ENCODE measurements at places on chromosomes 16 and 17.
A peak's percentile ranks its signal among the peaks of the same experiment; 100 is the strongest.

DNA sequence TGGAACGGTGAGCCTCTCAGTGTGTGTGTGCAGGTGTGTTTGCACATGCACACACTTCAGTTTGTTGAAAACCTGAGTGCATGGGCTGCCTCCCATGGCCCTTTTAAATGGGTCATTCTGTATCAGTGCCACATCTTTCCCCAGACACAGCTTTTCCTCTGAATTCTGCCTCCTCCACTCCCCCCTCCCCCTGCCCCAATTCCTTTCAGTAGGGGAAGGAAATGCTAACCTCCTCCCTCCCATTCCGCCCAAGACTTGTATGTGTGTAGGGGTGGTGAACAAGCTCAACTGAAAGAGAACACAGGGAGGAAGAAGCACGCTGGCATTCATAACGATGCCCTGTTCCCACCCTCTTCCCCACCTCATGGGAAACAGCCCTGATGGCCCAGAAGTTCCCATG, 34.3 kb downstream of the C17orf75 start:
- DNase-seq, result no peak

GRCh38 chr16:67860589-67861398, 12.1 kb upstream of the EDC4 start:
- no peak for DNase-seq

DNA sequence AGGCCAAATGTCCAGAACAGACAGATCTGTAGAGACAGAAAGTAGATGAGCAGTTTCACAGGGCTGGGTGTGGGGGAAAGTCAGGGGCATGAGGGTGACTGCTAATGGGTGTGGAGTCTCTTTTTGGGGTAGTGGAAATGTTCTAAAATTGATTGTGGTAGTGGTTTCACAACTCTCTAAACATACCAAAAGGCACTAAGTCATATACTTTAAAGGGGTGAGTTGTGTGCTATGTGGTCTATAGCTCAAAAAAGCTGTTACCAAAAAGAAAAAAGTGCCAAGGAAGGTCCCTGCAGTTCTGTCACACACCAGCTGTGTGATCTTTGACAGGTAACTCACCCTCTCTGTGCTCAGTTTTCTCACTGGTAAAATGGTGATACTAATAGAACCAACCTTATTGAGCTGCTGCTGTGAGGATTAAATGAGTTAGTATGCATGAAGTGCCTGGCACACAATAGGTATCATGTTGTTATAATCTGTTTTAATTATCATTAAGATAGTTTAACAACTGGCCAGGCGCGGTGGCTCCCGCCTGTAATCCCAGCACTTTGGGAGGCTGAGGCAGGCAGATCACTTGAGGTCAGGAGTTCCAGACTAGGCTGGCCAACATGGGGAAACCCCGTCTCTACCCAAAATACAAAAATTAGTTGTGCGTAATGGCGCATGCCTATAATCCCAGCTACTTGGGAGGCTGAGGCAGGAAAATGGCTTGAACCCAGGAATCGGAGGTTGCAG, 10.3 kb downstream of the ITGAX start:
- DNase-seq, result no peak

GRCh38 chr17:74078363-74078941, 125.0 kb upstream of the RPL38 start:
- DNase-seq, result no peak

DNA sequence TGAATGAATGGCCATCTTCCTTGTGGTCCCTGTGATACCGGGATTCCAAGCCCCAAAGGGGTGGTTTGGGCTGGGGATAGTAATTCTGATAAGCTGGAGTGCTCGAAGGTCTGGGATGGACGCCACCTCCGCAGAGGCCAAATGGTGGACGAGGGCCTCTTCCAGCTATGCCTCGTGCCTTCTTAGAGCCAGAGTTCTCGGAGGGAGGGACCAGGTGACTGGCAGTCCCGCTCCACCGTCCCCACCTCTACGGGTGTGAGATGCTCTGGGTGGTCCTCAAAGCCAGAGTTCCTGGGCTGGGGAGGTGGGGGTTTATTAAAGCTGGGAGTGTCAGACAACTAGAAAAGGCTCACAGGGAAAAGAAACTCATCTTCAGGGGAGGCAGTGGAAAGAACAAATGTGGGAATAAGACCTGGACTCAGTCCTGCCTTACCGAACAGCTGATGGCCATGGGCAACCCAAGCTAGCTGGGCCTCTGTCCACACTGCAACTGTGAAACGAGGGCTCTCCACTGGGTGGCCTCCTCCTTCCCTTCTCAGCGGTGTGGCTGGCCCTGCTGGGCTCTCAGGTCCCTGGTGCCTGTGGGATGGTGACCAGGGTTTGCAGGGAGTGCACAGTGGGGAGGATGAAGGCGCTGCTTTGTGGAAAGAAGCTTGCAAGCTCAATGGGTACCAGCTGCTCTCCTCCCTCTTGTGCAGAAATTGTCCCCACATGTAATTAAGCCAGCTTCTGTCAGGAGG, 75.2 kb downstream of the N4BP1 start:
- DNase-seq, result no peak

GRCh38 chr17:48722915-48723422, at the start of gene PRAC2:
Gene PRAC2 (plus strand): TSS chr17:48723185. CDS start chr17:48724411, 1,226 bp downstream.
- DNase-seq, result no peak

DNA sequence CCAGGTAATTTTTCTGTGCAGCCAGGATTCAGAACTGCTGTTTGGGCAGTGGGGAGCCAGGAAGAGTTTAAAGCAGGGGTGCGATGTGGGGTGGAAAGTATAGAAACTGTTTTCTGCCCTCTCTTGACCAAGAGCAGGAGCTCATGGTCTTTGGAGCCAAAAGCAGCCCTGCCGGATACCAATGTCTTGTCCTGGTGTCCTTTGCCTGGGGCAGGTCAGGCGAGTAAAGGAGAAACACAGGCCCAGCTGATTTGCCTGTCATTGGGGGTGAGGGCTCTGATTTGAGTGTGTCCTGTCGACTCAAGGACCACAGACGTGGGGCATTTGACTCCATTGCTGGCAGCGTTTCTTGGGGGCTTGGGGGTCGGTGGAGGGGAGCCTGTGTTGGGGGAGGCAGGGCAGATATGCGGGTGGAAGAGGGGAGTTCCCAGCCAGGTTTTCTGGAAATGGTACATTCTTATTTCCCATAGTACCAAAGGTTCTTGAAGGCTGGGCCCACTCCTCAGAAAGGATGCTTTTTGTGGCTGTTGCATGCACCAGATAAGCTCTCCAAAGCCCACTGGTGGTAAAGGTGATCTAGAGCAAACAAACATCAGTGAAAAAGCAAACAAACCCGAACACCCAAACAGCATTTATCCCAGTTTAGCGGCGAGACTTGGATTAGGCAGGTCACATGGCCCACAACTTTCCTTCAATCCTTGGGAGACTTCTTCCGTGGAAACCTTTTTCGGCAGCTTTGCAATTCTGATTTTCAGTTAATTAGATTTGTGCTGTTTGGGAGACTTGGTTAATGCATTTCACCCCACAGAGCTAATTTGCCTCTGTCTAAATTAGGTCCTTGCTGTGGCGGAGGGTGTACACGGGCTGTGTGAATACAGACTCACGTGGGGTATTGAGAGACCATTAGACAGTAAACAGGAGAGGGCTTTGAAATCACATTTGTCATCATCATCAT, 59.0 kb downstream of the MSI2 start:
- no peak for DNase-seq

DNA sequence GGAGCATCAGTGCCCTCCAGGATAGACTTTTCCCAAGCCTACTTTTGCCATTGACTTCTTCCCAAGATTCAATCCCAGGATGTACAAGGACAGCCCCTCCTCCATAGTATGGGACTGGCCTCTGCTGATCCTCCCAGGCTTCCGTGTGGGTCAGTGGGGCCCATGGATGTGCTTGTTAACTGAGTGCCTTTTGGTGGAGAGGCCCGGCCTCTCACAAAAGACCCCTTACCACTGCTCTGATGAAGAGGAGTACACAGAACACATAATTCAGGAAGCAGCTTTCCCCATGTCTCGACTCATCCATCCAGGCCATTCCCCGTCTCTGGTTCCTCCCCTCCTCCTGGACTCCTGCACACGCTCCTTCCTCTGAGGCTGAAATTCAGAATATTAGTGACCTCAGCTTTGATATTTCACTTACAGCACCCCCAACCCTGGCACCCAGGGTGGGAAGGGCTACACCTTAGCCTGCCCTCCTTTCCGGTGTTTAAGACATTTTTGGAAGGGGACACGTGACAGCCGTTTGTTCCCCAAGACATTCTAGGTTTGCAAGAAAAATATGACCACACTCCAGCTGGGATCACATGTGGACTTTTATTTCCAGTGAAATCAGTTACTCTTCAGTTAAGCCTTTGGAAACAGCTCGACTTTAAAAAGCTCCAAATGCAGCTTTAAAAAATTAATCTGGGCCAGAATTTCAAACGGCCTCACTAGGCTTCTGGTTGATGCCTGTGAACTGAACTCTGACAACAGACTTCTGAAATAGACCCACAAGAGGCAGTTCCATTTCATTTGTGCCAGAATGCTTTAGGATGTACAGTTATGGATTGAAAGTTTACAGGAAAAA, 9.7 kb upstream of the CYLD start:
- no peak for DNase-seq

- DNase-seq, result no peak
Measured at GRCh38 chr17:74767111-74767516, 9.0 kb downstream of the NAT9 start.

- DNase-seq, result no peak
Measured at GRCh38 chr16:26658486-26658885, 408.2 kb upstream of the C16orf82 start.

DNA sequence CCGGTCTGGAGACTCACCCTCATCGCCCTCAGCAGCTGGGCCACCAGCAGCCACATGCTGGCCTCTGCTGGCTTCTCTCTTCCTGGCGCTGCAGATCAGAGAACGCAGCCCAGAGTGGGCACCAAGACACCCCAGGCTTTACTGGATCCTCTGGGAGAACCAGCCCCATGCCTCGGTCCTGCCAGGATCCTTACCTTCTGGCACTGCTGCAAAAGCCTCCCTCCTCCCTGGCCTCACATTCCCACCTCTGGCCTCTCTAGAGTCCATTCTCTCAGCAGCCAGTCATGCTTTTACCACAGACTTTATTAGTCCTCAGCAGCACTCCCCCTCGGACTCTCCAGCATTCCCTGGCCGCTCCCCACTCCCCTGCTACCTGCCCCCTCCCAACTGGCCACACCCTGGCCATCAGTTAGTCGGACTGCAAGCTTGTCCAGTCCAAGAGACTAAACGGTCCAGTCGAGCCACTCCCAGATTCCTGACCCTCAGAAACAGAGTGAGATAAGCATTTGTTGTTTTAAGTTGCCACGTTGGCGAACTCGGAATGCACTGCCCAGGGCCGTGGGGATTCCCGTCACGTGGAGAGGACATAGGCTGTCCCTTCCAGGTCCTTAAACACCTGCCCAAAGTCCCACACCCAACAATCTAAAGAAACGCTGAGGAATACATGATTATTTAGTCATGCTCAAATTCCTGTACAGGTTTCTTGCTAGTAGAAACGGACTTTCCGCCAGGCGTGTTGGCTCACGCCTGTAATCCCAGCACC, 5.9 kb upstream of the SPG7 start:
- DNase-seq, result peak; percentile 21

- DNase-seq, result no peak
Measured at GRCh38 chr17:56262803-56263202, 109.5 kb downstream of the ANKFN1 start.

GRCh38 chr16:31135535-31136286, at the start of gene PRSS8:
Gene PRSS8 (minus strand): TSS chr16:31135727. CDS start chr16:31135498, 229 bp downstream.
- DNase-seq, result no peak

GRCh38 chr17:3889325-3890012, 3.4 kb downstream of the CAMKK1 start:
- DNase-seq, result peak; percentile 41

- no peak for DNase-seq
Measured at GRCh38 chr17:48894886-48895285, 2.3 kb downstream of the ATP5MC1 start.

GRCh38 chr16:48478393-48478792, 93.2 kb upstream of the SIAH1 start:
- DNase-seq, result no peak

Measured in Daoy (cell line).